Upper lobe of left lung (tissue), 6 donors: ENCODE measurements at places on chromosomes 1 and 21. TPM values are rescaled to one million over a fixed set of nuclear protein-coding genes. Genes with fewer than 3 reads are reported as not detected.
A peak's percentile ranks its signal among the peaks of the same experiment; 100 is the strongest.

The FGR gene
- 165 TPM for total RNA-seq

The AADACL3 gene
- total RNA-seq = not detected

The MRPL37 gene
- total RNA-seq = 58.2 TPM

The FAM177B gene
- 0.79 TPM for total RNA-seq

DNA sequence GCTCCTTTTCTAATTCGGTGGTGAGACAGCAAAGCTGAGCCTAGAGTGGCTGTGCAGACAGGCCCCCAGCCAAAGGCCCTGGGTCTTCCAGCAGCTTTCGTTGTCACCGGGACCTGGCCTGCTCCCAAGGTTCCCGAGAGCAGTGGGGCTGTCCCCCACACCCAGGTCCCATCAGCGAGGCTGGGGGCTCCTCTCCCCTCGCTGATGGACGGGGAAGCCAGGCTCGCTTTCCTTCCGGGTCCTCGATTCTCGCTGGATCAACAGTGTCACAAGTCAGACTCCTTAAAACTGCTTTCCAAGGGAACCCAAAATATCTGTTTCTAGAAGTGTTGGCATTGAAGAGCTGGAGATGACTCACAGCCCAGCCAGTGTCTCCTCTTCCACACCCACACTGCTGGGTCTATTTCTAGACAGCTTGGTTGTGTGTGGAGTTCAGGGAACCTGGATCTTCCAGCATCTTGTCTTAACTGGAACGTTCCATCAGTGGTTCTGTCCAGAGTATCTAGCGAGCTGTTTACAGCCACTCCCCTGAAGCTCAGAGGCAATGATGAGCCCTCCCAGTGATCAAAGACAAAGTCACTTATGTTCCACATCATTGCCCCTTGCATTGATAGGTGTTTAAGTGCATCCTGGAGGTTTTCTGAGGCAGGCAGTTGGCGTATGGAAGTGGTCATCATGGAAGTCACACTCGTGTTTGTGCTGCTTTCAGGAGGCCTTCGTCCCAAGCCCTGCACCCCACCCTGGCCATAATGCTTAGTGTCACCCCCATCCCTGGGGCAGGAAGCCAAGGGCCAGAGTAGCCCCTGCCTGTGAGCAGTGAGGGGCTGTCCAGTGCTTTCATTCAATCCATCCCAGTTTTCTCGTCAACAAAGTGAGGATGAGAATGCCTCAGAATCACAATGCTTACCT lies 35.2 kb downstream of the RRP1 start:
- DNase-seq = peak; percentile 32

- DNase-seq = no peak
Observed at GRCh38 chr21:29033871-29034270, 9.4 kb downstream of the USP16 start.

DNA sequence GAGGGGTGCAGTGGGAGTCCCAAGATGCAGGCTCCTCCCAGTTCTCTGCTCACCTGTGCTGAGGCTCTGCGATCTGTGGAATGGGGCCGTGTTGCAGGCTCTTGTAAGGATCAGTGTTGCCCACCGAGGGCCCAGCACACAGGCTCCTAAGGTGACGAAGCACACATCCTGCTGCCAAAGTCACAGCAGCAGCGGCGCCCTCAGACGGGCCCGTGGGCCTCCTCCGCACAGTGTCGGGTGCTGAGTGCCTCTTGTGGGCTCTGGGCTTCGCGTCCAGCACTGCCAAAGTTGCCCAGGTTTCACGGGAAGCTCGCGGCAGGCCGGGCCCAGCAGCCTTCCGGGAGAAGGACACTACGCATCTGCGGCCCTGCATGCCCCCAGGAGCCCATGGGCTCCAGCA lies 72.1 kb upstream of the ABCG1 start:
- DNase-seq = peak; percentile 83

DNA sequence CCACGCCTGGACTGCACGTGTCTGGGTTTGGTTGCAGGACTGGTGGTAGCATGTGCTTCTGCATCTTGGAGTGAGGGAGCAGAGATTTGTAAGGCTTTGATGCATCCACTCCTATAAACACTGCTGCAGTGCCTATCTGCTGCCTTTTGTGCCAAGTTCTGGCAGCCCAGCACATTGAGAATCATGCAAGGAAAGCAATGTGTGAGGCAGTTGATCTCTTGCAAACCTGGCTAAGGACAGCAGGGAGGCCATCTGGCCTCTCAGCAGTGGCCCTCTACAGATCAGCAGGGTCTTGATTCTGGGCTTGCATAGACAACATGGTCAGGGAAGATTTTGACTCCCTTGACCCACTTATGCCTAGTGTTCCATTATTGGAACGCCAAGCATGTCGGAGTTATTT lies 81.2 kb upstream of the COA6 start:
- DNase-seq = no peak
